ENCODE measurements at places on chromosomes 4 and X.

DNA sequence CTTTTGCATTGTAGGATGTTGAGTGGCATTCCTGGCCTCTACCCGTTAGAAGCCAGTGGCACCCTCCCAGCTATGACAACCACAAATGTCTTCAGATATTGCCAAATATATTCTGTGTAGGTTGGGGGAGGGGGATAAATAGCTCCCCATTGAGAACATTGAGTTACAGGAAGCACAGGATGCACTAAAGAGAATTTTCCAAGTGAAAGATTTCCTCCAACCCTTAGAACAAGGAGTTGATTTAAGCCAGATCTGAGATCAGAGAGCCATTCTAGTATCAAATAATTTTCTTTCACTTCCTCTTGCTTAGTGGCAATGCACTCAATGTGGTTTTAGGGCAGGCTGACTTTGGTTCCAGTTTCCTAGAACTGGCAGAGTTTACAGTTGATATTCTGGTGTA is 436.6 kb downstream of the C4orf33 start:
- no peak for DNase-seq

- no peak for DNase-seq
Observed at GRCh38 chr4:111960241-111960667, 185.0 kb upstream of the FAM241A start.

- DNase-seq: no peak
Observed at GRCh38 chr4:140466146-140466545, 31.9 kb downstream of the MGAT4D start.

DNA sequence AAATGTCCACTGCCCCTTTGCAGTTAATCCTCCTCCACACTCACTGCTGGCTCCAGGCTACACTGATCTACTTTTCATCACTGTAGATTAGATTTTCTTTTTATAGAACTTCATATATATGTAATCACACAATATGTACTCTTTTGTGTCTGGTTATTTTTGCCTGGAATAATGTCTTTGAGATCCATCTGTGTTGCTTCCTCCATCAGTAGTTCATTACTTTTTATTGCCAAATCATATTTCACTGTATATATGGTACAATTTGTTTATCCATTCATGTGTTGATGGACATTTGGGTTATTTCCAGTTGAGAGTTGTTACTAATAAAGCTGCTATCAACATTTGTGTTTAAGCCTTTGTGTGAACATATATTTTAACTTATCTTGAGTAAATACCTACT is 126.4 kb upstream of the SMIM10 start:
- no peak for DNase-seq

DNA sequence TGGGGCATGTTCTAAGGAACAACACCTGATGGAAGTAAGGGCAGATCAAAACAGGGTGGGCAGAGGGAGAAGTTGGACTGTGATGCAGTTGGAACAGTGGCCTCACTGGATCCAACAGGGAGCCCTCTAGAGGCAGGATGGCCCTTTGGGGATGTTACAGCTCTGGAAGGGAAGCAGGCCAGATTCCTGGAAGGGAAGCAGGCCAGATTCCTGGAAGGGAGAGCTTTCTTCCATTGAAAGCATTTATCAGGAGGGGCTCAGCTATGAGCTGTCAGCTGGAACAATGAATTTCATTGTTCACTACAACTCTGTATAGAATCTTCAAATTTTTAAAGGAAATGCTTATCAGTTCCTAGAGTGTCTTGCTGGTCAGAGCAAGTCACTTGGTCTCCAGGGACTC is 17.7 kb downstream of the IL15 start:
- peak; percentile 46 for DNase-seq

DNA sequence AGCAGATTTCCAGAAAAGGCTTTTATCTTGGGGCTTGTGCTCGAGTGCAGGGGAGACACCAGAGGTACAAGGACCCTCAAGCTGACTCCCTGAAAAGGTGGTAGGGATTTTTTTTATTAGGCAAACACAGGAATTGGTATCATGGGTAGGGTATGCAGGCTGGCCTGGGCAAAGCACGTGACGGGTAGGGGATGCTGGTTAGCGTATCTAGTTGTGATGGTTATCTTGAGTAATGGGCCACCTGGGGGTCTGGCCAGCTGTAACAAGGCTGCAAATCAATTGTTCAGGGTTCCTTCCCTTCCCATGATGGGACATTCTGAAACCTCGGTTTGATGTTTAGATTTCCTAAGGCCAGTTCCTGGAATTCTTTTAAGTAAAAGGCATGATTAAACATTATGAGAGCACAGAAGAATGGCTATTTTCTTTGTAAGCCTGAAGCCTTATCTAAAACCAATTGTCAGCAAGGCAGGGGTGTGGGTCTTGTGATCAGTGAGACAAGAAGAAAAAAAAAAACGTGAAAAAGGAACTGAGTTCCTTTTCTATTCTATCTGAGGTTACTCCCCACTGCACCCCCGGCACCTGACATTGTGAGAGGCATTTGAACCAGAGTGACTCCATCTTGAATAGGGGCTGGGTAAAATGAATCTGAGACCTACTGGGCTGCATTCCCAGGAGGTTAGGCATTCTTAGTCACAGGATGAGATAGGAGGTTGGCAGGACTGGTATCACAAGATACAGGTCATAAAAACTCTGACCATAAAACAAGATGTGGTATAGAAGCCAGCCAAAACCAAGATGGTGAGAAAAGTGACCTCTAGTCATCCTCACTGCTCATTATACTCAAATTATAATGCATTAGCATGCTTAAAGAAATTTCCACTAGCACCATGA is 64.2 kb upstream of the S100G start:
- DNase-seq: no peak

DNA sequence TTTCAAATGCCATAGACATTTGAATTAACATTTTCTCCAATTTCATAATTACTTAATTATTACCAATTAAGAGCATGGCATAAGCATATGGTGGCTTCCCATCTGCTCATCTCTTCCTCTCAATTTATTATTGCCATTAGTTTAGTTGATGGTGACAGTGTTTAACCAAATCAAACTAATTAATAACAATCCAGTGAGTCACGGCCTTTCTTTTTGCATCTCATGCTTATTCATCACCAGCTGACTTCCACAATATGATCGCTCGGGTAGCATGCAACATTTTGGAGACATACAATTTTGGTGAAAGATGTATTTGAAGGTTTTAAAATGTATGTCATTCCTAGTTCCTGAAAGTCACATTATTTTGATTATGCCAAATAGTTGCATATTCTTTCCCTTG is 172.8 kb upstream of the TACR3 start:
- no peak for DNase-seq

- DNase-seq: no peak
Observed at GRCh38 chr4:138222046-138222445, 20.1 kb downstream of the SLC7A11 start.

DNA sequence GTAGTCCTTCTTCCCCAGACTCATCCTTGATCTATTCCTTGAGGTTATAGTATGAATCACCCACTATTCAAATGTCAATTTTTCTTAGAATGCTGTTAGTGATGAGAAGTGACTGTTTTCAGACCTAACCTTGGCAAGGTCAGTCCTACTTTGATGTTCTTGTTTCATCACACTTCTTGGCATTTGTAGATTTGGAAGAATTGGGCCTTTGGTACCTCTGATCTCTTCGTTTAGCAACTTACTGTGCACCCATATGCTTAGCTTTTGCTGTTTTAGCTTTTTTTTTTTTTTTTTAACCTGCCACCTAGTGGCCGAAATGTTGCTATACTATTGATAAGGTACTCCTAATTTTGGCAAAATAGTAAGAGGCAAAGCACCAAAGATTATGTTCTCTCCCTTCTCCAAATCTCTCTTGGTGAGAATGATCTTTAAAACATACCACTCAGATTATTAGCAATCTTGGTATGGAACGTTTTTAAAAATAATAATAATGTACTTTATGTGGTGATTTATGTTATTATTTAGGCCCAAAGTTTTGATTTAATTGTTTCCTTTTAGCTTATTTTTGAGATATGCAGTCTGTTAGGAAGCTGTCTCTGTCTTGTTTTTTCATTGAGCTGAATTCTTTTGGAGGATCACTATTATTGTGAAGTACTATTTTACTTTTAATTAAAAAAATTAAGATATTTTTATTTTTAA is 16.6 kb downstream of the DCK start:
- peak; percentile 45 for DNase-seq

DNA sequence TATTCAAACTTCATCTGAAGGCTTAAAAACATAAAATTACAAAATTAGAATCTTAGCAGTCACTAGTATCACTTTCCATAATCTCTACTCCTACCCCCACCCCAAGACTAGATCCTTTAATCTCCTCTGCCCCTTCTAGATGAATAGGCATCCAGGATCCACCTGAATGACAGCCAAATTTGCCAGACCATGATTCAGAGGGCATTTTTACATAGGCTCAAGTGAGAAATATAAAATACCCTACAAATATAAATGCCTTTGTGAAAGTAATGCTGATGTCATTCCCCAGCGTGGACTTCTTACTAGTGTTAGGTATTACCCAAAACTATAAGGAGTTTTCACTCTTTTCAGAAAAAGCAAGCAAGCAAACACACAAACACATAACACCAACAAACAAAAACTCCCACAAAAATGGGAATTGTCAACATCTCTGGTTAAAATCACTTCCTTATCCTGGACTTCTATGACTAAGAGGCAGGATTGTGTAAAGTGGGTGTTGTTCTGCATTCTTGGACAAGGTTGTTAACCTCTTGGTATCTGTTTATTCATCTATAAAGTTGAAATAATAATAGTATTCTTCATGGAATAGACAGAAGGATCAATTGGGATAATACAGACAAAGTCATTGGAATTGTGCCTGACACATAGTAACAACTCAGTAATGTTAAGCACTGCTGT is 51.3 kb upstream of the TMPRSS11F start:
- DNase-seq: no peak

- DNase-seq: no peak
Observed at GRCh38 chr4:107689912-107690587, 30.0 kb downstream of the PAPSS1 start.

DNA sequence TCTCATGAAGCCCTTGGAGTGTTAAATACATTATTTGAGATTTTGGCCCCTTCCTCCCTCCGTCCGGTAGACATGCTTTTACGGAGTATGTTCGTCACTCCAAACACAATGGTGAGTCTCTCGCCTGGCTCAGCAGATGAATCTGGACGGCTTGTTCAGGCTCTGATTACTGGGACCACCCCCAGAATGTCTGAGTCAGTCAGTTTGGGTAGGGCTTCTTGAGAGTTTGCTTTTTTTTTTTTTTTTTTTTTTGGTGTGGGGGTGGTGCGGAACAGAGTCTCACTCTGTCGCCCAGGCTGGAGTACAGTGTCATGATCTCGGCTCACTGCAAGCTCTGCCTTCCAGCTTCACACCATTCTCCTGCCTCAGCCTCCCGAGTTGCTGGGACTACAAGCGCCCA is 62.4 kb upstream of the MSANTD1 start:
- DNase-seq: no peak

GRCh38 chrX:31500921-31501320 is 429.1 kb upstream of the FTHL17 start:
- DNase-seq: peak; percentile 3

DNA sequence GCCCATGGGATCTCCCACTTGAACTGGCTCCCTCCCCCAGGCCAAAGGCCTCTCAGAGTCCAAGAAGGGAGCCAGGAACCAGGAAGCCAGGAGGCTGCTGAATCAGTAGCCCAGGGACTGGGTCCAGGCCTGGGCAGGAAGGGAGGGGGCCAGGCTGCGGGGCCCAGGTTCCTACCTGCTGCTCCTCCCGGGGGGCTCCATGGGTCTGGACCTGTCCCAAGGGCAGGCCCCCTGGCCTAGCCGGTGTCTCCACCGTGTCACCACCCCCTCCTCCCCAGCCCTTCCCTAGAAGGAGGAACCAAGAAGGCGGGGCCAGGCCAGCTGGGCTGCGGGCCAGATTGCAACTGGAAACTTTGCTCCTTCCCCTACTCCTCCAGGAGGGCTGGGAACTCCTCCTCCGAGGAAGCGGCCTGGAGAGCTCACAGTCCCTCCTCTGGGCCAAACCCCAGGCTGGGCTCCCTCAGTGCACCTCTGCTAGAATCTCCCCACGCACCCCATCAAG is at the start of gene IQSEC2:
Gene IQSEC2 (minus strand): TSS at position 264 of the 502 bp plus-strand sequence.
- peak; percentile 55 for DNase-seq

DNA sequence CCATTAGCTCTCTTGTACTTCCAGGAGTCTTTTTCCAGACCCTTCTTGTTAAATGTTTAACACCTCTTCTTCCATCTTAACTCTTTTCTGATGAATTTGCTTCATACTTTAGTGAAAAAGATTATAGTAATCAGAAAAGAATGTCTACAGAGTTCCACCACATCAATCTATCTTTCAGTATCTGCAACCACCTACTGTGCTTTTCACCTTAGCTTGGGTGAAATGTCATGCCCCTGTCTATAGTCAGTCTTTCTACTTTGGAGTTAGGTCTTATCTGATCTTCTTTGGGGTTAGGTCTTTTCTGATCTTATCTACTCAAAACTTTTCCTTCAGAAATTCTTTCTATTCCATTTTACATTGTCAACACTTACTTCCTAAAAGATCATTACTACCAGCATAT is 1310.2 kb downstream of the PCDH7 start:
- DNase-seq: no peak

GRCh38 chrX:24594501-24594900 is 52.6 kb downstream of the PCYT1B start:
- no peak for DNase-seq

- peak; percentile 4 for DNase-seq
Observed at GRCh38 chrX:136491832-136492231, 4.1 kb downstream of the BRS3 start.

DNA sequence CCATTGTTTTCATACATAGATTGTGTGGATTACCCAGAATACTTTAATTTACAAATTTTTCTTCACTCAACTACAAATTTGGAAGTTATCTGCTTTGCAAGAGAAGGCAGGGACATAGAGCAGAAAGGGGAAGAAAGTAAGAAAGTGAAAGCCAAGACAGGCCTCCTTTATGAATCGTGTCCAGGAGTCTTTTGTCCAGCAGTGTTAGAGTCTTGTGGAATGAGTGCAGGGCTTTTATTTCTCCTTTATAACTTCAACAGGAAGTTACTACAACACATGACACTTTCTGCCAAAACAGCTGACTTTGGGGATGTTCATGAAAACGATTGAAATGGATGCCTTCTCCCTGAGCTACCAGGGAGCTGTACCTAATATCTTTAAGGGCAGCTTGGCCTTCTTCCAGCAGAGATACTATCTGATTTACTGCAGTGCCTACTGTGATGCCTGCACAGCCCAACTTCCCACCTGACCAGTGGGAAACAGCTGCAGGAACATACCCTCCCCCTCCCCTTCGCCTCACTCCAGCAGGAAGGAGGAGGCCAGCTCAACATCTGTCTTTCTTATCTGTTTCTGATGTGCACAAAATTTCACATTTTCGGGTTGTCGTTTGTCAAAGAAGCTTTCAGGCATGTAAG is 557.7 kb upstream of the SLIT2 start:
- DNase-seq: peak; percentile 9
